Neural crest cell (in vitro differentiated cells): ENCODE measurements at places on chromosomes 2 and 18. TPM values are rescaled to one million over a fixed set of nuclear protein-coding genes. Genes with fewer than 3 reads are reported as not detected.

The CD8B2 gene
- total RNA-seq = not detected in 2 replicates

- H3K4me3 ChIP-seq = no peak overlapping the region
- no peak overlapping the region for H3K27ac ChIP-seq
- DNase-seq = no peak
Measured at GRCh38 chr2:158797963-158798700, 3.0 kb downstream of the DAPL1 start.

DNA sequence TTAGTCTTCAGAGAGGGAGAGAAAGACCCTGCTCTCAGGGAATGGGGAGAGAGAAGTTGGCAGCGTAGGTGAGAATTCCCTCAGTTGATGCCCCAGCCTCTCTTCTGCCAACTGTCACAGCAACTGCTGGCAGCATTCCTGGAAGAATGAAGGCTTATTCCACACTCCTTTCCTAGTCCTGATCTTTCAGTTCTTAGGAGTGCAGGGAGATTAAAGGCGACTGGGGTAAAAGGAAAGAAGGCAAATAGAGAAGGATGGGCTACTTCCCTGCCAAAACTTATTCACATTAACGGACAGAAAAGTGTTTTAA lies 65.9 kb upstream of the ACAA2 start:
- H3K4me1 ChIP-seq = no peaks in the 10 kb centered on the region
- H3K27ac ChIP-seq = no peak overlapping the region
- no peak overlapping the region for H3K4me3 ChIP-seq
- no peak for DNase-seq
- no peaks in the 10 kb centered on the region for H3K36me3 ChIP-seq

The AFF3 gene
- 20.9 and 25.7 TPM in 2 replicates for total RNA-seq

The SLC9A4 gene
- not detected in 2 replicates for total RNA-seq

GRCh38 chr2:129762386-129763189 lies 216.9 kb upstream of the RAB6C start:
- no peaks in the 10 kb centered on the region for H3K36me3 ChIP-seq
- no peak for DNase-seq
- no peak overlapping the region for H3K4me3 ChIP-seq
- peaks cover 9% of the 10 kb centered on the region for H3K4me1 ChIP-seq
- no peaks in the 10 kb centered on the region for H3K27me3 ChIP-seq
- H3K27ac ChIP-seq = no peak overlapping the region

DNA sequence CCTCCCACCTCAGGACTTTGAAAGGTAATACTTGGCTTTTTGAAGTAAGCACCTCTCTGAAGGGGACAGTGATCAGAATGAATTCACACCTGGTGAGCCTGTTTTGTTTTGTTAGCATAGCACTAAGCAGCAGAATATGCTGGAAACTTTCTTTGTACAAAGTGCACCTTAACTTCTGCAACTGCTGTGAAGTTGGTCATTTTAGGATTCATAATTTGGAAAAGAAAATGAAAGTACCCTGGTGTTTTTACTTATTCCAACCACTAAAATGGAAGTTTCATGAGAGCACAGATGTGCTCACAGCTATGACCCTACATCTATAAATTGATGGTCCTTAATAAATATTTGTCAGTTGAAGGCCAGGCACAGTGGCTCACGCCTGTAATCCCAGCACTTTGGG lies 257.8 kb upstream of the STON1 start:
- H3K27ac ChIP-seq = no peak overlapping the region
- H3K4me3 ChIP-seq = no peak overlapping the region
- no peaks in the 10 kb centered on the region for H3K4me1 ChIP-seq
- peaks cover 12% of the 10 kb centered on the region for H3K36me3 ChIP-seq

The ZSWIM2 gene
- total RNA-seq = not detected in 2 replicates

DNA sequence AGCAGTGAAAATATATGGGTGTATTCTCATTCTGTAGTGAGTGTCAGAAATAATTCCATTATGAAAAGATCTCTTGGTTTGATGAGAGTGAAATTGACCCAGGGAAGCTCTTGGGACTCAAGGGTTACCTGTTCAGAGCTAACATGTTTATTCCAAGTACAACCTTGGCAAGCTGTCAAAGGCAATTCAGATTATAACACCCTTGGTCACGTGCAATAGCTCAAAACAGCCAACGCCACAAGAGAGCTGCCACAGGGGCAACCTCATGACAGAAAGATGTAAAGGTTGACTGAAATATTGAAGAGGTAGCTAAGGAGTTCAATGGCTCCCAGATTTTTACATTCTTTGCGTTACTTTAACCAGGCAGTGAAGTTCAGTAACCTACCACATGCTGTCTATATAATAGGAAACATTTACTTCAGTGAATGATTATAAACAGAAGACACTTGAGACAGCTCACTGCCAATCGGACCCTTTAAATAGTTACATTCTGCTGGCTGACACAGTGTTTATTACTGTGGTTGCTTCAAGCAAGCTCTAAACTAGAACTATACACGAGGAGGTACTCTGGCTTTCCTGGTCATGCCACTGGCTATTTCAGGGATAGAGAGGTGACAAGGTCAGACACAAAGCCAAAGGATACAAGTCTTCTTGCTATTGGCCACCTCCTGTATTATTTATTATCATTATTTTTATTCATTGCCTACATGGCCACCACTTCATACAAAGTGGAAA lies 187.3 kb downstream of the PID1 start:
- DNase-seq = no peak
- no peaks in the 10 kb centered on the region for H3K36me3 ChIP-seq
- no peak overlapping the region for H3K27ac ChIP-seq
- no peak overlapping the region for H3K4me3 ChIP-seq
